ENCODE measurements at places on chromosomes 2 and 18. TPM values are rescaled to one million over a fixed set of nuclear protein-coding genes. Genes with fewer than 3 reads are reported as not detected.

CFAP221 gene
- total RNA-seq: 1.8 TPM

GRCh38 chr2:36088716-36089328 is 266.8 kb upstream of the CRIM1 start:
- no peaks in the 10 kb centered on the region for H3K36me3 ChIP-seq
- H3K4me3 ChIP-seq: no peak overlapping the region
- H3K27me3 ChIP-seq: no peaks in the 10 kb centered on the region
- no peaks in the 10 kb centered on the region for H3K4me1 ChIP-seq

- H3K4me3 ChIP-seq: no peak overlapping the region
- no peaks in the 10 kb centered on the region for H3K27me3 ChIP-seq
- no peak overlapping the region for H3K27ac ChIP-seq
- H3K36me3 ChIP-seq: no peaks in the 10 kb centered on the region
- DNase-seq: no peak
- peaks cover 43% of the 10 kb centered on the region for H3K4me1 ChIP-seq
Observed at GRCh38 chr2:200356321-200356720, 49.8 kb downstream of the SPATS2L start.

STPG4 gene
- total RNA-seq: not detected

GRCh38 chr2:223993634-223994232 is 36.5 kb downstream of the MRPL44 start:
- H3K36me3 ChIP-seq: no peaks in the 10 kb centered on the region
- no peak overlapping the region for H3K27ac ChIP-seq
- H3K4me1 ChIP-seq: no peaks in the 10 kb centered on the region
- no peaks in the 10 kb centered on the region for H3K27me3 ChIP-seq
- peak; percentile 47 for DNase-seq

DNA sequence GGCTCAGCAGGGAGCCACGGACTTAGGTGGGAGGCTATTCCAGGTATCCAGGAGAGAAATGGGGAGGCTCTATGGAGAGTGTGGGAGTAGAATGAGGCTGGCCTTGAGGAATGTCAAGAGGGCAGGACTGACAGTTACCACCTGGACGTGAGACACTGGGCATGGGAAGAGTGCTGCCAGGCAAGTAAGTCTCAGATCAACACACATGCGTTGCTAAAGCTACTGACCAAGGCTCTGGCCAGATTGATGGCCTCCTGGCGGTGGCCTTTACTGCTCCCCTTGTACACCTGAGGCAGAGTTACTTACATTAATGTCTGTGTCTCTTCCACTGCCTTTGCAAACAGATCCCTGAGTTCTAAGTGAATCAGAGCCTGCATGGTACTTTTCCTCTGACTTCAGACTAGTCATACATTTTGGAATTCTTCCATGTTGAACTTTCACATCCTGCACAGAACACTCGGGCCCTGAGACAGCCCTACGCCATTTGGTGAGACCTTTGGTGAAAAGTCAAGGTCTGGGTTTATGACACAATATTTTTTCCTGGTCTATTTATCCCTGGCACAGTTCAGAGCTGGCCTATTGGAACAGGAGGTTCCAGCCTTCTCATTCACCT is 398.8 kb upstream of the TRIB2 start:
- H3K4me3 ChIP-seq: no peak overlapping the region
- H3K36me3 ChIP-seq: no peaks in the 10 kb centered on the region
- DNase-seq: no peak
- no peaks in the 10 kb centered on the region for H3K4me1 ChIP-seq

CDH19 gene
- 10.3 TPM for total RNA-seq

CRYGD gene
- total RNA-seq: not detected

- no peak overlapping the region for H3K4me3 ChIP-seq
- no peak for DNase-seq
- no peak overlapping the region for H3K27ac ChIP-seq
- no peaks in the 10 kb centered on the region for H3K36me3 ChIP-seq
Observed at GRCh38 chr18:8496186-8496585, 113.1 kb upstream of the RAB12 start.

FOXI3 gene
- not detected for total RNA-seq

TRIM43 gene
- total RNA-seq: not detected

ABCG5 gene
- total RNA-seq: not detected

- H3K4me3 ChIP-seq: no peak overlapping the region
- H3K4me1 ChIP-seq: no peaks in the 10 kb centered on the region
- no peak overlapping the region for H3K27ac ChIP-seq
- DNase-seq: no peak
- H3K27me3 ChIP-seq: no peaks in the 10 kb centered on the region
Observed at GRCh38 chr2:231800493-231801091, 14.3 kb downstream of the COPS7B start.

C2orf15 gene
- 0.69 TPM for total RNA-seq

GRCh38 chr2:237279012-237279768 is 134.8 kb downstream of the COL6A3 start:
- peak overlapping the region; percentile 66 for H3K27ac ChIP-seq
- H3K36me3 ChIP-seq: no peaks in the 10 kb centered on the region
- H3K4me3 ChIP-seq: no peak overlapping the region

DNA sequence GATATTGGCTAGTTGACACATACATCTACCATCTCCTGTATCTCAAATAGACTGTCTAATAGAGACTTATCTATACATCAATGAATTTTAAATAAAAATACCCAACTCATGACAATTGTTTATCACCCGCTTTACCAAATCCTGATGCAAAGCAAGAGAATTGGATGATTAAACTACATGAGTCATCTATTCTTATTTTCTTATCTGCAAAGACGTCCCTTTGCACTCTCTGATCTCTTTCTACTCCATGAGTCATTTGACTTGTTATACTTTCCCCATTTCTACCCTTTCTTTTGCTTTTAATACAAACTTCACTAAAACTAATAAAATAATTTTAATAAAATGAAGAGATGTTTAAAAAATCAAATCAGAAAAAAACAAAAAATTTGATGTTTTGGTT is 261.7 kb upstream of the MAP2 start:
- H3K4me1 ChIP-seq: no peaks in the 10 kb centered on the region
- DNase-seq: no peak

DNA sequence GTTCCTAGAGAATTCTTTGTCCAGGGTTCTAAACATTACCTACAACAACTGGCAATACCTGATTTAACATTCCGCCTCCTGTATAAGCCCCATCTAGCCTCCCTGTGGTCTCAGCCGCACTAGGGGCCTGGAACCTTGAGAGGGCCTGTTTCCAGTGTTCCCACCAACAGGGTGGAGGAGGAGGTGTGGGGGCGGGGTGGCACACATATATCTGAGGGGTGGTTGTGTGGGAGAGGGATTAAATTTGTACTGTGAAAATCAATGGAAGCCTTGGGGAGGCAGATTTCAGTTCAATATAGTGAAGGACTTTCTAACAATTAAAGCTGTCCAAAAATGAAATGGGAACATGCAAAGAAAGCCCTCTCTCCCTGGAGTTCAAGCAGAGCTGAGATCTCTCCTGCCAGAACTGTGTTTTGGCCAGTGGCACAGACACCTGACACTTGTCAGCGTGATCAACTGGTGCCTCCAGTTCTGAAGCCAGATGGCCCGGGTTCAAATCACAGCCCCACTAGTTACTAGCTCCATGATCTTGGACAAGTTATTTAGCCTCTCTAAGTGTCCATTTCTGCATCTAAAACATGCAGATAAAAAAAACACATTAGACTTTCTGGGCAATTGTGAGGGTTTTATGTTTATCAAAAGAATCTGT is 17.0 kb upstream of the FZD7 start:
- no peaks in the 10 kb centered on the region for H3K36me3 ChIP-seq
- H3K27ac ChIP-seq: peak overlapping the region; percentile 66
- DNase-seq: peak; percentile 55
- no peak overlapping the region for H3K4me3 ChIP-seq

DNA sequence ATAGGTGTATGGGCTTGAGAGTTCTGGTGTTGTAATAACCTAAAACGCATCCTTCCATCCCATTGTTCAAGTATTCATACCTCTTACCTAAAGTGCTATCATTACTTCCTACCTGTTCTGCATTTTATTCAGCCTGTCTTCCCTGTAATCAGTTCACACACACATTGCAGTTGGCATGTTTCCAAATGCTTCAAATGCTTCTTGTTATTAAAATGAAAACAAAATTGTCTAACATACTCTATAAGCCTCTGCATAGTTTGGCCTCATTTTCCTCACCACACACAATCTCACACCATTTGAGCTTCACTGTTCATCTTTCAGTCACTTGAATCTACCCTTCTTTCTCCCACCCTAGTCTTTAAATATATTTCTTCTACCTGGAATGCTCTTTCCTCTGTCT is 1178.2 kb upstream of the NRXN1 start:
- H3K27ac ChIP-seq: no peak overlapping the region
- H3K4me3 ChIP-seq: no peak overlapping the region
- H3K4me1 ChIP-seq: no peaks in the 10 kb centered on the region
- no peak for DNase-seq
- H3K27me3 ChIP-seq: no peaks in the 10 kb centered on the region

GRCh38 chr2:204691911-204692510 is 146.7 kb downstream of the PARD3B start:
- DNase-seq: no peak
- H3K4me1 ChIP-seq: no peaks in the 10 kb centered on the region
- no peaks in the 10 kb centered on the region for H3K27me3 ChIP-seq
- H3K36me3 ChIP-seq: no peaks in the 10 kb centered on the region

COLEC11 gene
- total RNA-seq: 3.1 TPM

DNA sequence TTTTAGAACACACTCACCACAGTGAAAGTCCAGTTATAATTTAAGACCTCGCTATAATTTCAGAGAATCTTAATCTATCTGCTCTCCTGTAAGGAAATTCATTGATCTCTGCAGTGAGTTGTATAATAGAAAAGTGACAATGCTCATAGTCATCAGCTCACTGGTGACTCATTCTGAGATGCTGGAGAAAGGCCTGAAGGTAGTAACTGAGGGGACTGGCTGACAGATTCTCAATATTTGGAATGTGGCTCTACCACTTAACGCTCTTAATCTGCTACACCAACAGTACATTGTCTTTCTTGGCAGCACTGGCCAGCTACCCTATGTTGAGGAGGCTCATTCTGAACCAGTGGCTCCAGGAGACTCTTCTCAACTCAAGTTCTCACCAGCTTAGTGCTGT is 246.1 kb downstream of the RPRM start:
- no peak overlapping the region for H3K27ac ChIP-seq
- no peak overlapping the region for H3K4me3 ChIP-seq
- no peak for DNase-seq

DARS1 gene
- total RNA-seq: 54.7 TPM

- no peaks in the 10 kb centered on the region for H3K27me3 ChIP-seq
- no peak overlapping the region for H3K27ac ChIP-seq
- no peaks in the 10 kb centered on the region for H3K4me1 ChIP-seq
- DNase-seq: no peak
Observed at GRCh38 chr2:142592171-142592570, 285.3 kb upstream of the KYNU start.

- no peak for DNase-seq
- H3K36me3 ChIP-seq: peaks cover 69% of the 10 kb centered on the region
- H3K4me3 ChIP-seq: no peak overlapping the region
Observed at GRCh38 chr18:42025974-42026625, 71.1 kb downstream of the PIK3C3 start.

GTF2A1L gene
- total RNA-seq: not detected

GPC1 gene
- 193 TPM for total RNA-seq
